ENCODE measurements at places on chromosomes 7 and 10.

DNA sequence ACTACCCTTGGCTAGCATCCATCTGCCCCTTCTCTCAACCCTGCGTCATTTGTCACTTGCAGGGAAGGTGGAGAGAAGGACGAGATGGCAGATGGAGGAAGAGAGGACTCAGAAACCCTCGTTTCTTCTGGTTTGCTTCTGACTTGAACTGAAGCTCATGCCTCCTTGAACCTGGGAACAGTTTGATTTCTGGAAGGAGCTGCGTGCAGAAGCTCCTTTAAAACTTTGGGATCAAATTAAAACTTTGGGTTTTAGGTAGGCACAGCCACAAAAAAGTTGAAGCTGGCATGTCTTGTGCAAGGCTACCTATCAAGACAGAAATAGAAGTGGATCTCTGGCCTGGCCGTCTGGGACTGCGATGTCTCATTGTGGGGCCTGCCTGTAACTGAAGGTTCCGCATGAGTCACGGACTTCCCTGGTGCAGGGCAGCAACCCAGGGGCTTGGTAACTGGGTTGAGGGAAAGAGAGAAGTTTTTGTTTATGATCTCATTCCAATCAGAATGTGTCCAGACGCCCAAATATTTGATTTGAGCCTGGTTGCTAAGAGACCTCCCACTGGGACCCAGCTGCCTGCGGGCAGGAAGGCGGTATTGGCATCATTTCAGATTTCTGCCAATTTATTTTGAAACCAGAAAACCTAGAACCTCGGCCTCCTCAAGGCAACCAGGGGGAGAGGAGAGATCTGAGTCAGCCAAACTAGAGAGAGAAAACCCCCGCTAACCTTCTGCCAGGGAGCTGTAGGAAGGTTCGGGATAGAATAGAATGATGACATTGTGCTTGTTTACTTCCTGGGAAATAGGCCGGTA, 15.8 kb upstream of the CAMK1D start:
- DNase-seq, result no peak

- no peak for DNase-seq
These were observed 152.4 kb downstream of the GNAT3 start for GRCh38 chr7:80359476-80359875.

- DNase-seq, result no peak
These were observed 176.5 kb downstream of the TCF7L2 start for GRCh38 chr10:113126229-113127201.

DNA sequence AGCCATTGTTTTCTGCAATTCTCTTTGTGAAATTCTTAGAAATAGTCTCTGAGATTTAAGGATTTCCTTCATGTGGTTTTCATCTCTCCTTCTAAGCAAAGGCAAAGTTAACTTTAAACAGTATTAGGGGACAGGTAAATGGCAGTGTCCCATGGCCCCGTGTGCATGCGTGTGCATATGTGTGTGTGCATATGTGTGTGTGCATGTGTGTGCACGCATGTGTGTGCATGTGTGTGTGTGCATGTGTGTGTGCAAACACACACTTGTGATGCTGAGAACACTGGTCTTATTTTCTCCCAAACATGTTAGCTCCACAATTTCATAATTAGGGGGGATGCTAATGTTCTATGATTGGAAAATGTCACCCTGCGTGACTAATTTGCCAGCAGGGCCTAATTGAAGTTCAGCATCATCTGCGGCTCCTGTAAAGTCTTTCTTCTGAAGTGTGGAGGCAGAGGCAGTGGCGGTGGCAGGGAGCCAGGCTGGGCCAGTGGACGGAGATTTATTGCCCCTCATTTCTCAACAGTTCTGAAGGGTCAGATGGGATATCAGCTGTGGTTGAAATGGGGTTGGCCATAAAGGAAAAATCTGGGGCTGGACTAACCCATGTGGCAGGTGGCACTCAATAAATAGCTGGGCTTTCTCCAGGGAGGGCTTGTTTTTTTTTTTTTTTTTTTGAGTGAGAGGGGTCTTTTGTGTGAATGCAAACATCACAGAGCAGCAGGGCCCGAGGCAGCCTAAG, 289.3 kb upstream of the PODXL start:
- no peak for DNase-seq

- DNase-seq, result no peak
These were observed 686.9 kb upstream of the FOXK1 start for GRCh38 chr7:3995187-3995586.
